ENCODE measurements at places on chromosomes 16 and 17.
A peak's percentile ranks its signal among the peaks of the same experiment; 100 is the strongest.

GRCh38 chr17:15954222-15954621, 9.3 kb downstream of the ADORA2B start:
- peak; percentile 64 for DNase-seq

DNA sequence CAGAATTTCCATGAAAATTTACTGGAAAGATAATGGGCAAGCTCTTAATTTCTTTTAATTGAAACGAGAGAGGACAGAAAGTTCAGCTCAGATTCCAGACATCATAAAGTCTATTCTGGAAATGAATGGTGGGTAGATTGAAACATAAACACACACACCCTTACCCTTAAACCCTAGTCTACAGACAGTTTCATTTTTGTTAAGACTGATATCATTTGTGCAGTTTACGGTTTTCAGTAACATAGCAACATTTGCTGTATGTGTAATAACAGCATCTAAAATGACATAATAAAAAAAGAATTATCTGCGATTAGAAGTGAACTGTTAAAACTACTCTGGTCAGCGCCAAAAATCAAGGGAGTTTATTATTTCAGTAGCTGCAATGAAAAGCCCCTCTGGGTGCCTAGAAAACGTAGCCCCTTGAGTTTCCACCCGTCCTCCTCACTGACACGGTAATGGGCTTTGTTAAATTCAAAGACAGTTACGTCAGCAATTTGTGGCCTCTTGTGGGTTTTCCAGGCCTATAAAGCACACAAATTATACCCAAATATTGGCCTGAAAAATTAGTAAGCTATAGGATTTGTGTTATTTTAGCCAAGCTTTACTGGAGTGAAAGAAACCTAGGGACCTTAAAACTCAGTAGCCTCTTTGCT, 520.6 kb upstream of the SOX9 start:
- DNase-seq: no peak

- no peak for DNase-seq
Measured at GRCh38 chr16:75064403-75065148, 52.0 kb downstream of the LDHD start.

DNA sequence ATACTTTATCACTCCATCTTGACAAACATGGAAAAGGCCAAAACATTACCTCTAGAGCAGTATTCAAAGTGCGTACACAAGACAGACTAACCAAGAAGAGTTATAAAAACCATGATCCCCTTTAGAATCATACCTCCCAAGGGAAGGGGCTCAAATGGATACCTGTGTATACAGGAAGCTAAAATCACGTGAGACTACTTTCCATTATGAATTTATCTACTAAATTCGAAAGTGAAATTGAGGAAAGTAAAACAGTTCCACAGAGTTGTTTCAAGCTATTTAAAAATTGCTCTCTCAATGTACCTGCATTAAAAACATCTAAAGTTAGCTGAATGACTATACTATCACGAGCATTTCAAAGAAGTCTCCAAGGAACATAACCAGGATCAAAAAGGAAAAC, 32.7 kb downstream of the AP1G1 start:
- no peak for DNase-seq

GRCh38 chr16:74718140-74718539, 17.5 kb upstream of the MLKL start:
- no peak for DNase-seq

DNA sequence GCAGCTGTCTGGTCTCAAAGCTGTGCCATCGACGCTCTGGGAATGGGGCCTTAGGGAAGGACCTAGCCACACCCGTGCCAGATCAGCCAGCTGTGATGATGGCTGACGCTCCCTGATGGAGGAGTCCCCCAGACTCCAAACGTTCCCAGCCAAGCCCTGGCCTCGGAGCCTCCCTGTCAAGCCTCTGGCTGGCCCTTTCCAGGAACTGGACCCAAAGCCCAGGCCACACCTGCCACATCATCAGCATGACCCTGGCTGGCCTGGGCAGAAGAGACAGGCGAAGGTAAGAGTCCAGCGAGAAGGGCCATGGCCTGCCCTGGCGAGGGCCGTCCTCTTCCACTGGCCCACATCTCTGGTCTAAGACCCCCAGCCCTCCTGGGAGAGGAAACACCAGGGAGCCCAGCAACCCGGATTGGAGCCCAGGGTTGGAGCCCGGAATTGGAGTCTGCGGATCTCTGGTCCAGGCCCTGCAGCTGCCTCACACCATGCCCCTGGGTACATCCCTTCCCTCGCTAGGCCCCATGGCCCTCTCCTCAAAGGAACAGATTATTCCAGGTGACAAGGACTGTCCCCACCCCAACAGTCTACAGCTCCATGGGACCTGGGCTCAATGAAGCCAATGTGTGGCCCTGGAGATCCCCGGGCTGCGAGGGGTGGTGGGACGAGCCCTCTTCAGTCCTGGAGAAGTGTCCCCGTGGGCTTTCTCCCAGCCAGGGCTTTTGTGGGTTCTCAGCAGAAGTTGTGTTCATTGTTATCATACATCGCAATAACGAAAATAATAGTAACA, 105.1 kb upstream of the TNRC6C start:
- no peak for DNase-seq

- DNase-seq: no peak
Measured at GRCh38 chr17:80205811-80206210, 14.3 kb downstream of the SGSH start.

GRCh38 chr16:5841974-5842373, 744.4 kb upstream of the EEF2KMT start:
- no peak for DNase-seq

- no peak for DNase-seq
Measured at GRCh38 chr16:10982465-10983150, 38.2 kb downstream of the CLEC16A start.

DNA sequence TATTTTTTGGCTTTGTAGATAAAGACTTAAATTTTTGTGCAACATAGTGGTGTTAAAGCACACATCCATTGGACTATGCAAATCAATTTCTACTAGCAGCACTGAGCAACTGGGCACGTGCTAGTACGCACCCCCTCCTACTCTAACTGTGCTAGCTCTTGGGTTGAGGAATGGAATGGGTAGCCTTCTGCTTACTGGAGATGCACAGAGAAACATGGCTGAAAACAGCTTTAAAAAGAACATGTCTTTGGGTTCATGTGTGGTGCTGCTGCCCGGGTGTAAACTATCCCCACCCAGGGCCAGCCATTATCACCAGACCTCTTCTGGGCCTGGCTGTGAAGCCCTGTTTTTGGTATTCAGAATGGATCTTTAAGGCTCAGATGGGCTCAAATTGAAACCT, 7.3 kb downstream of the ESRP2 start:
- no peak for DNase-seq

DNA sequence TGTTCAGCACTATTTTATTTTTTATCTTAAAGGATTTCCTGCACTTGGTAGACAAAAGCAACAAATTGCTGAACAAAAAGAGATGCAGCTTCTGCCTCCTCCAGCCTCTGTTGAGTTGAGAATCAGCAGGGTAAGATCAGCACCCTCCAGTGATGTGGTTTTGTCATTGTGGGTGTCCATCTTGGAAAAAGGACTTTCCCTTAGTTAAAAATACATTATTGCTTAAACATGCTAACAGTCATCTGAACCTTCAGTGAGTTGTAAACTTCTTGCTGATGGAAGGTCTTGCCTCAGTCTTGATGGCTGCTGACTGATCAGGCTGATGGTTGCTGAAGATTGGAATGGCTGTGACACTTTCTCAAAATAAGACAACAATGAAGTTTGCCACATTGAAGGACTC, 101.2 kb downstream of the PHKB start:
- DNase-seq: no peak

DNA sequence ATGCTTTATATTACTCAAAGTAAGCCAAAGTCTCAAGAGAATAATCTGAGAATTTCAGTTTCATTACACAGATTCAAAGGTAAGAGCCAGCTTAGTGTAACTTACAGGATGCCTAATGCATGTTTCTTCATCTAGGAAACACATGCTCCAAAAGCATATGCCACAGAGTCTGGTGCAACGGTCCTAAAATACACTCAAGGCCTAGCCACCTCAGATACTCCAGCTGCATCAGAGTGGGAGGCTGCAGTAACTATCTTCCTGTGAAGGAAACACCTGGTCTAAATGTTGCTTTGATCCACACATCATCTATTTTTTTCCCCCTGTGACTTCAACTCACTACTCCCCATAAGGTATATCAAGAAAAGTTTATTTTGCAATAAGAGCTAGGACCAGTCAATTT, 51.6 kb upstream of the CORO6 start:
- DNase-seq: no peak

DNA sequence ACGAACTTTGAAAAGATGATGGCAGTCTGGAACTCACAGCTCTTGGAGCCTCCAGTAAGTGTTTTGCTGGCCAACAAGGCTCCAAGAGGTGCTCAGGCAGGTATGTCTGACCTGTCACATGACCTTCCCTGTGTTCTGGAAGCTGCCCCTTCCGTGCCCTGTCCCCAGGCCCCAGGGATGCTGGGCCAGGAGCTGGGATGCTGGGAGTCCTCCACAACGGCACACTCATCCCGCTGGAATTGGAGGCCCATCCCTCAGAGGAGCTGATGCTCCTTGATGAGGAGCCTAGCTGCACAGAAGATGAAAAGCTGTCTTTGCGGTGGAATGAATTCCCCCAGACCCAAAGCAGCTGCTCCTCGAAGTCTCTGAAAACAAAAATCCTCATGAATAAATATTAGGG, 47.8 kb downstream of the HOXB1 start:
- DNase-seq: no peak

GRCh38 chr17:33766721-33767120, 473.6 kb upstream of the ASIC2 start:
- no peak for DNase-seq

- DNase-seq: no peak
Measured at GRCh38 chr17:77036136-77036840, 104.5 kb upstream of the SEC14L1 start.

DNA sequence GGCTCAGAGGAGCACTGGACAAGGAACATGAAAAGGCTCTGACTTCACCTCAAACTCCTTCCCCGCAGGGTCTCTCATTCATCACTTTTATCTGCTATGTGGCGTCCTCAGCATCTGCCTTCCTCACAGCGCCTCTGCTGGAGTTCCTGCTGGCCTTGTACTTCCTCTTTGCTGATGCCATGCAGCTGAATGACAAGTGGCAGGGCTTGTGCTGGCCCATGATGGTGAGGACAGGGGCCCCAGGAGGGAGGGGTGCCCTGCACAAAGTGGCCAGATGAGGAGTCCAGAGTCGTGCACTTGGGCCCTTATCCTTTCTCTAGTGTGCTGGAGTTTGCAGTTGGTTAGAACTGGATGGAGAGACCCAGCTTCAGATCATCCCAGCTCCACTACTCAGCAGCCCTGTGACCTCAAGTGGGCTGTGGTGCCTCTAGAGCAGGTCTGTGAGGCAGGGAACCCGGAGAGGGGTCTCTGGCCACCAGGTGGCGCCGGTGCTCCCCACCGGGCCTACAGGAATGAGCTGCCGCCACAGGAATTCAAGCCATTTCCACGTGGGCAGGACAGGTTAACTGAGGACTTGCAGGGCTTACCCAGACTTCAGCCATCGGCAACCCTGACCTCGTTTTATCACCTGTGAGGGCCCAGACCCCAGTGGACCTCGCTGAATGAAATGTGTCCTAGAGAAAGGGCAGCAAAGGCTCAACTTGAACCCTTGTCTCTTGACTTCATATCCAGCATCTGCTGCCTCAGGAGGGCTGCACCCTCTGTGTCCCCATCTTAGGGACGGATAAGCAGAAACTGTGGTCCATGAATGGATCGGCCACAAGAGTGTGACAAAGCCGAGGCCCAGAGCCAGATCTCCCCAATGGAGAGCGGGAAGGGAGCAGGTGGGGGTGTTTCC, 4.0 kb downstream of the CMTM3 start:
- DNase-seq: no peak

DNA sequence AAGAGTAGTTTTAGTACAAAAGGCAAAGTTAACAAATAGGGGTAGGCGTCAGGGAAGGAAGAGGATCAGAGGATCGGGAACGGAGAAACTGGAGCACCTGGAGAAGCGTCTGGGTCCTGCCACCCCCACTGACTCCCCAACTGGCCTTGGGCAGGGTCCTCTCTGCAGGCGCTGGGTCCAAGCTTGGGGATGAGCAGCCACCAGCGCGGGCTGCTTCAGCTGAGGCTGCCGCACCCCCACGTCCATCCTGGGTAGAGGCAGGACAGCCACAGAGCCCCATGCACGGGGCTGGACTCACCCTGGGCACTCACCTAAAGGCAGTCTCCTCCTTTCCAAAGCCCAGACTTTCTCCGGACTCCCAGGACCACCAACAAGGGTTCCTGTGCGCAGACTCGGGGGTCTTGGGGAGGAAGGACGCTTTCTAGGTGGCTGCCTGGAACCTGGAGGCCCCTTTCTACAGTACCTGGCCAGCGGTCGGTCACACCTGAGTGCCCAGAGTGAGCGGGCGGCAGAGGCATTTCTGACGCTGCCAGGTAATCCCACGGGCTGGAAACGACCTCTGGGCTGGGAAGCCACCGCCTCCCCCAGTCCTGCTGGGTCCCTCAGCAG, 1.1 kb downstream of the HS3ST6 start:
- DNase-seq: no peak

DNA sequence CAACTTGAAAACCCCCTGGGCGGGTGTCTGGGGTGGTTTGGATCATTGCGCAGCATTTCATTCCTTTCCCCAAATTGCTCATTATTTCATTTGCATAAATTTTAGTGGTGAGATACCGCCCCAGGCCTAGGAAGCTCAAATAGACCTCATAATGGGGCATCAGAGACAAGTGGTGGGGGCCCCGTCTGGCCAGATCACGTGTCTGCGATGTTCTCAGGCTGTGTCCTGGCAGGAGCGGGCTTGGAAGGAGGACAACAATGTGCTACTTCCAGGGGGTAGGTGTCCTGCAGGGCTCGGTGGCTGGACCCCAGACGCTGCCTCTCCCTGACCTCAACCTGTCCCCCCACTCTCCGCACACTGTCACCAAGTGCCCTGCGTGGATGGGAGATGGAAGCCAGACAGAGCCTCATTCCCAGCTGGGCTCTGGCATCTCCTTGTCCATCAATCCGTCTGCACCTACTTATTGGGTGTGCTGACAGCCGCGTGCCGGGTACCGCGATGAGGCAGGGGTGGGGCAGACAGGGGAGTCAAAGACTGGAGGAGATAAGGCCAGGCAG, 116.9 kb downstream of the NTN1 start:
- no peak for DNase-seq

Data from stromal cell of bone marrow (primary cell).